ENCODE measurements at places on chromosomes 4 and X. TPM values are rescaled to one million over a fixed set of nuclear protein-coding genes. Genes with fewer than 3 reads are reported as not detected.

Gene GNRHR
- total RNA-seq: not detected

Gene SGCB
- 0.09 TPM for total RNA-seq

- H3K4me3 ChIP-seq: no peak overlapping the region
- no peak for DNase-seq
- no peaks in the 10 kb centered on the region for H3K4me1 ChIP-seq
- 0 out of 2 replicates have a peak, but pooled peaks cover 4% of the 10 kb centered on the region for H3K27me3 ChIP-seq
- H3K27ac ChIP-seq: no peak overlapping the region
These were observed 877 bp downstream of the GPRASP1 start for GRCh38 chrX:102652031-102652688.

GRCh38 chr4:103150677-103151076, 47.5 kb downstream of the CENPE start:
- no peak overlapping the region for H3K27ac ChIP-seq
- H3K4me3 ChIP-seq: no peak overlapping the region
- peaks cover 73% of the 10 kb centered on the region for H3K36me3 ChIP-seq
- DNase-seq: no peak
- H3K27me3 ChIP-seq: no peaks in the 10 kb centered on the region

GRCh38 chr4:136754810-136755530, 777.3 kb downstream of the PCDH18 start:
- H3K27ac ChIP-seq: no peak overlapping the region
- H3K4me3 ChIP-seq: no peak overlapping the region
- no peaks in the 10 kb centered on the region for H3K4me1 ChIP-seq
- H3K27me3 ChIP-seq: no peaks in the 10 kb centered on the region
- no peaks in the 10 kb centered on the region for H3K36me3 ChIP-seq

- no peak for DNase-seq
- H3K4me3 ChIP-seq: no peak overlapping the region
These were observed 25.5 kb upstream of the FUNDC1 start for GRCh38 chrX:44568196-44568595.

- no peaks in the 10 kb centered on the region for H3K4me1 ChIP-seq
- H3K27ac ChIP-seq: no peak overlapping the region
- no peaks in the 10 kb centered on the region for H3K27me3 ChIP-seq
- no peaks in the 10 kb centered on the region for H3K36me3 ChIP-seq
- no peak for DNase-seq
These were observed 1.4 kb upstream of the SERPINA7 start for GRCh38 chrX:106039920-106040319.

- H3K36me3 ChIP-seq: no peaks in the 10 kb centered on the region
- no peak for DNase-seq
- H3K27me3 ChIP-seq: no peaks in the 10 kb centered on the region
- no peaks in the 10 kb centered on the region for H3K4me1 ChIP-seq
- no peak overlapping the region for H3K4me3 ChIP-seq
These were observed 477.1 kb downstream of the DTHD1 start for GRCh38 chr4:36758312-36759178.

DNA sequence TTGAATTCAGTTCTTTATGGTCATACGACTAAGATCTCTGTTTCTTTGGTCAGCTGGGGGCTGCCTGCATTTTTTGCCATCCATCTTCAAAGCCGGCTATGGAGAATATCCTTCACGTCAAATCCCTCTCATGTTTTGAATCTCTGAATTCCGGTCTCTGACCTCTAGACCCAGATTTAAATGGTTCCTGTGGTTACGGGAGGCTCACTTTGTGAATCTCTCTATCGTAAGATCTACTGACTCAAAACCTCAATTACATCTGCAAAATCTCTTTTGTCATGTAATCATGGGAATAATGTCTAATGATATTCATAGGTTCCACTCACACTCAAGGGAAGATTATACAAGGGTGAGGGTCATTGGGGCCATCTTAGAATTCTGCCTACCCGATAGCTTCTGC, 5.7 kb upstream of the MPC1L start:
- H3K27ac ChIP-seq: no peak overlapping the region
- no peak overlapping the region for H3K4me3 ChIP-seq
- H3K27me3 ChIP-seq: no peaks in the 10 kb centered on the region
- H3K4me1 ChIP-seq: no peaks in the 10 kb centered on the region
- no peaks in the 10 kb centered on the region for H3K36me3 ChIP-seq
